Cardiac fibroblast (primary cell): ENCODE measurements at places on chromosomes 16 and 17.

DNA sequence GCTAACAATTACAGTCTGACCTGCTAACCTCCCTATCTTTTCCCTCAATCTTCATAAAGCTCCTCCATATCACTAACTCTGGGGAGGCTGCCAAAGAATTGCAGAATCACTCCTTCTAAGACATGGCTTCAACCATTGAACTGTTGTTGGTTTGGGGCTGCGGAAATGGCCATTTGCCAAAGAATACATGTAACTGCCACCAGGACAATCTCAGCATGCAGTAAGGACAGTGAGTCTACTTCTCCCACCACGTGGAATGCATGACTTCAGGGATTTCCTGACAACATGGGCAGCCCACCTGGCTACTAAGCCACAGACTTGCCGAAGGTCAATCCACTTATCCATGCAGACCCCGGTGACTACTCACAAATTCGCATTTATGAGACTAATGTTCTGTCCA is 104.3 kb upstream of the NUDT7 start:
- DNase-seq = peak; percentile 18

DNA sequence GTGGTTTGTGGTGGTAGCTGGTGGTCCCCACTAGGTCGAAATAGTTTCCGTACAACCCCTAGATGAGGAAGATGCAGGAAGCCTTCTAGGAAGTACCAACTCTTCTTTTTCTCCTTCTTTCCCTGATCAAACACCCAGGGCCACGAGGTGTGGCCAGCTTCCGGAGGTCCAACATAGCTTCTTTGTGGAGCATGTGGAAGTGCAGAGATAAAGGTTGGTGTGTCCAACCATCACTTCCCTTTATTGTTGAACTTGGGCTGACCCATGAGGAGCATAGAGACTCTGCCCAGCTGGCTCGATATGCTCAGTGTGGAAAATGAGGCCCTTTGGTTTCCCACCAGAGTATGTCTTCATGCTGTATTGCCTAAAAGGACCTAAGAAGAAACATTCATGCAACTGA is 6.3 kb upstream of the RGS9 start:
- no peak for DNase-seq

DNA sequence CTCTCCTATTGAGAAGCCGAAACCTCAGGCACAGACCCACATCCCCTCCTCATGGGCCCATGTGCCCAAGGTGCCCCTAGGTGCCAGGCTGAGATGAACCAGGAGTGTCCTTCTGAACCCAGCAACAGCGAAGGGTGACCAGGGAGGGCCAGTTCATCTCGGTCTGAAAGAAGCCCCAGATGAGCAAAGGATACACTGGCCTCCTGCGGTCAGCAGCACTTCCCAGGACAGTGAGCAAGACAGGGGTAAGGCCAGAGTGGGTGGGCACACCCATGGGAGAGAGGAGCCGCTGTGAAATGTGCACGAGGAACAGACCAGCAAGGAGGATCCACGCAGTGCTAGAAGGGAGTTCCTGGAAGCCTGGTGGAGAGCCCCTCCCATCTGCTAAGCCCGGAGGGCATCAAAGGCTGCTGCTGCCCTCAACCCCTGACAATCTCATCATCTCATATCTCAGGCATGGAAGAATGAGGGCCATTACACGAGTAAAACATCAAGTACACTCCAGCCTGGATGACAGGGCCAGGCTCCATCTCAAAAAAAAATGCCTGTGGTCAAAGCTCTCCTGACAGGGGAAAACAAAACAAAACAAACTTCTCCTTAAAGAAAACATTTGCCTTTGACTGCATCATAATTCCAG is 3.3 kb upstream of the HBZ start:
- no peak for DNase-seq

GRCh38 chr17:61467416-61468262 is 15.4 kb downstream of the TBX4 start:
- DNase-seq = peak; percentile 45

GRCh38 chr17:14296166-14296910 is 4.5 kb upstream of the HS3ST3B1 start:
- no peak for DNase-seq

DNA sequence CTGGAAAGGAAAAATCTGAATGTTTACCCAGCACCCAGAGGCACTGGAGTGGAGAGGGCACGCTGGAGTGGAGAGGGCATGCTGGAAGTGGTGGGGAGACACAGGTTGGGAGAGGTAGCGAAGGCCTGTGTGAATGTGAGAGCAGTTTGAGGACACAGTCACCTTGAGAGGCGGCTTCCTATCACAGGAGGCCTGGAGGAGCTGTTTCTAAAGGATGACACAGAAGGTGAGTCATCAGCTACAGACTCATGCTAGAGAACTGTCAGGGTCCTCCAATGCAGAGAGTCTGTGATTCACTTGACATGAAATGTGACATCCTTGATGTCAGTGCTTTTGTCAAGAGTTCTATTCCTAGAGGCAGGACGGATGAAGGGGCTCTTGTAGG is 13.8 kb downstream of the CTRL start:
- DNase-seq = peak; percentile 87

DNA sequence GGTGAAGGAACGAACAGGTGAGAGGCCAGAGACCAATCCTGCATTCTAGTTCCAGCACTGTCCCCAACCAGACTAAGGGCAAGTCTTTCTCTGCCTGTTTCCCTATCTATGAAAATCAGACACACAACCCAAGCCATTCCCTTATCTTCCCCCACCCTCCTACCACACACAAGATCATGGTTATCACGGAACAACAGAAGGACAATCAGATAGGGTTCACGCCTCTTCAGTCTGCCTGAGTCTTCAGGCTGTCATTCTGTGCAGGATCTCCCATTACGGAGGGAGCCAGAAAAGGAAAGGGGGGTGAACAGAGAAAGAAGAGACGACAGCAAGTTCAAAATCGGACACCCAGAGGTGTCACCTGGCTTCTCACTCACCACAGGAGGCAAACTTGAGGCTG is 11.1 kb downstream of the TLE7 start:
- no peak for DNase-seq

GRCh38 chr16:51630076-51630475 is 479.0 kb upstream of the SALL1 start:
- DNase-seq = no peak

DNA sequence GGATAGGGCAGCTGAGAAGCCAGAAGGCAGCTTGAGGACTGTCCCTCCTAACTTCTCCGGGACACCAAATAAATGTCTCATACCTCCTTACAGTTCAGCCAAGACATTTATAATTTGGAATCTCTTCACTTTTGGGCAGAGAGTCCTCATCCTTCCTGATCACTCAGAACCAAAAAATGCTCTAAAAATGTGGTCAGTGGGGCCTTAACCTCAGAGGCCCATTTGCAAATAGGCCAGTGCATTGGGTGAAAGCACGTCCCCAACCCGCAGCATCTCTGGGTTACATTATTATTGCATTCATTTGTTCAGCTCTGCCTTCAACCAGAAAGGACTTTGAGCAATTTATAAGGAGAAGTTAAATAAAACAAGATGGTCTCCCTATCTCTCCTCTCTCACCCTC is 112.4 kb upstream of the IRX3 start:
- DNase-seq = peak; percentile 9

- DNase-seq = no peak
Observed at GRCh38 chr17:41627316-41628072, 3.1 kb upstream of the KRT17 start.

DNA sequence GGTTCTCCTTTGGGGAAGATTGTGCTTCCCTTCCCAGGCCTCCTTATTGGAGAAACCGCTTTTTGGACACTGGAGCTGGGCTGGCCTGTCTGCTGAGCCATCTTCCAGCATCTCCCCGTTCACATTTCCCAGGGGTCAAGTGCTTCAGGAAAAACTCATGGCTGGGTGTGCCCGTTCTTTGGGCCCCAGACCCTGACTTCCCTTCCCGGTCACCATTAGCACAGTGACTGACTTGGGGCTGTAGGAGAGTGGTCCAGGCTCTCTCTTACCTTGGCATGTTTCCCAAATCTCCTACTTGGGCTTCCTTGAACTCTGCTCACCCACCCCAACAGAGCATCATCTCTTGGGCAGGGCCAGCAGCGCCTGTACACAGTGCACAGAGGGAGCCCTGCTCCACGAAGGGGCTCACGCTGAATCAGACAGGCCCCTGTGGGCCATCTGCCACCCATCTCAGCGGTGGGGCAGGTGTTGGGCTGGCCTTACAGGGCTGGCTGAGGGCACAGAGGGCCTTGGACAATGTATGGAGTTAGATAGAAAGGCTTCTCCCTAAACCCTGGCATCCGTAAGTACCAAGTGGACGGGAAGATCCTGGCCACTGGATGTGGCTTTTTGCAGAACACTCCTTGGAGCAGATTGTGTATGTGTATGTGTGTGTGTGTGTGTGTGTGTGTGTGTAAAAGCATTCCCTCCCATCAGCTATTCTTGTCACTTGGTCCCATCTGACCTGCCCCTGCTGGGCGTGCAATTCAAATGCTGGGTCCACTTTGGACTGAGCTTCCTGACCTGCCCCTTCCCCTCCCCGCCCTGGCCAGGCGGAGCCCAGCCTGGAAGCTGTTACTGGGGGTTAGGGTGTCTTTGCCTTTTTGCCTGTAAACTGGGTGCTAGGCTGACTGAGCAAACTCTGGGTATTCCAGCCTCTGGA is 24.9 kb upstream of the CDC42EP4 start:
- DNase-seq = no peak

GRCh38 chr17:14061666-14062560 is 7.4 kb upstream of the COX10 start:
- DNase-seq = peak; percentile 82

DNA sequence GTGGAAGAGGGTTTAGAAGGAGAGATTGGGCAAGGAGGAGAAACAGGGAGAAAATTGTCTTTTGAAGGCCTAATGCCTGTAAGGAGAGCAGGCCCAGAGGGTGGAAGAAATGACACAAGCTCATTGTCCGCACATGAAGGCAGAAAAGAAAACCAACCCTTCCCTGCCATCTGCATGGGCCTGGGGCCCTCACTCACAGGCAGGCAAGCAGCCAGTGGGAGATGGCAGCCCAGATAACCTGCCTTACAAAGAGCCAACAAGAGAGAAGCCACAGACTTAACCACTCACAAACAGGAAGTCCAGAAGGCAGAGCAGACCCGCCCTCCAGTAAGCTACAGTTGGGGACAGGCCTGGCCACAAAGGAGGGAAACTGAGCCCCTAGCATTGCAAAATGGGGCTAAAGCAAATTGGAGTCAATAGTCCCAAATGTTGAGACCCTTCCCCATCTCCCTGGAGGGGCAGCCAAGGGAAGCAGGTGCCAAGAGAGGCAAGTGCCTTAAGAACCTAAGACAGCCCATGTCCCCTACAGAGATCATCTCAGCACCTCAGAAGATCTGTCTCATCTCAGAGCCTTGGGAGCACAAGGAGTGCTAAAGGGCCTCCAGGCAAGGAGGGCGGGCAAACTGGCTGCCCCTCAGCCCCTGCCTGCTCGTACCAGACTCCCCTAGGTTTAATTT is 7.3 kb upstream of the TSPOAP1 start:
- no peak for DNase-seq

DNA sequence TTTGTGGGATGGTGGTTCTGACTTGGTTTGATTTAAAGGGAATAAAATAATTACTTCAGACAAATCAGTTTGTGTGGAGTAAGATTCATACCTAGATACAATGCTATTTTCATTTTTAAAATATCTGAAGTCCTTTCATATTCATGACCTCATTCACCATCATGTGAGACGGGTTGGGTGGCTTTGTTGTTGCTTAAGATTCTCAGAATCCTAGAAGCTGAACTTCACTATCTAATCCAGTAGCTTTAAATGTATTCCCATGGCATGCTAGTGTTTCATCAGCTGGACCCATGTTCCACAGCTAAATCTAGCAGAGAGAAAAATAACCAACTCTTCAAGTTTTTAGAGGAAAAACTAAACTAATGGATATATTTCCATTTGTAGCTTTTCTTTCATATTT is 2.7 kb upstream of the AMFR start:
- no peak for DNase-seq

GRCh38 chr17:34800661-34801060 is 160.6 kb downstream of the CCT6B start:
- DNase-seq = no peak

DNA sequence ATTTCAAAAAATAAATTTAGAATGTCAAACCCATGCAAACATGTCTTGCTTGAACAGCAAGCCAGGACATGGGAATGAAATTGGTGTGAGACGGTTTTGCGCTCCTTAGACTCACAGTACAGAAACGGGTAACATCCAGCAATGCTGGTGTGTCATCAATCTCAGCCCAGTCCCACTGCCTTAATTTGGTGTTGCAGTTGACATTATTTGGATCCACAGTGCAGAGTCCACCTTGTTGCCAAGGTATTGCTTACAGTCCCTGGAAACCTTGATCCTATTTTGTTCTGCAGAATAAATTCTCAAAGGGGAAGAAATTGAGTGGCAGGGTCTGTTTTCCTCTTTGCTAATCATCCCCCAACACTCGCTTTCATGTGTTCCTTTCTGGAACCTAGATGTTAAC is 311.6 kb upstream of the MON1B start:
- no peak for DNase-seq

DNA sequence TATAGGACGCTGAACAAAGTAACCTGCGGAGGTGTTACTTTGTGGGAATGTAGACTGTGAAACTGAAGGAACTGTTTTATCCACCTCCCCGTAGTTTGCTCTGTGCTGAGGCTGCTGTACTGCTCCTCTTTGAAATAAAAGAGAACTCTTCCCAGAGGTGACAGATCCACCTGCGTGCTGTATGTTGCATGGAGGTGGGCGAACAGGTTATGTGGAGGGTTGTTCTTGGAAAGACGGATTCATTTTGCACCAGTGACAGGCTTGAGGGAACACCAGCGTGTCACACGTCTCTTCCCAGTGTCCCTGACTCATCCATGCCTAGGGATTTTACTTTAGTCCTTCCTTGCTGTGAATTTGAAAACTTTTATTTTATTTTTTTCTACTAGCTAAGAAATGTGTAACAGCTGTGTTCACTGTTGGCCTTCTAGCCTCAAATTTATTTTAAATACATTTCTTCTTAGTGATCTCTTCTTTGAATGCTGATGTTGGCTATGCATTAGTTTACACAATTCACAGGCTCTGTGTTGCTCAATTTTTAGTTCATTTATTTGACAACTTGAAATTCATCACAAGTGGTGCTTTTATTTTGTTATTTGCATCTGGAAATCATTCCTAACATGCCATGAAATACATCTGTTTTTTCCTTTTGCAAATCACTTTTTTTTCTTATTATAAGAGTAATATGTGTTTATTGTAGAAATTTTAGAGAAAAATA is 512.4 kb downstream of the CDH13 start:
- DNase-seq = no peak

DNA sequence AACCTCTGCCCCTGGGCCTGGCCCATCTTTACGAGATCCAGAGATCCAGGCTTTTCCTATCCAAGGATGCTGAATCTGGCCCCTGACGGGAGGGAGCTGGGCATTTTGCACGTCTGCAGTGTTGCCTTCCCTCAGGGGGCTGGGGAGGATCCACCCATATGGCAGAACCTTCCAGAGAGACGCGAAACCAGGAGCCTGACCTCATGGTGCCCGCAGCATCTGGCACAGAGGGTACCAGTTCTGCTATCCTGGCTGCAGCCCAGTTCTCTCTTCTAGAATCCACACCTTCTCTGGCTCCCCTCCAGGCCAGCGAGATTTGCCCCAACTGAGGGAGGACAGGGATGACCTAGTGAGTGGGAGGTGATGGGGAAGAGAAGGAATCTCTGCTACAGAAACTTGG is 20.5 kb upstream of the ZNF652 start:
- no peak for DNase-seq

- no peak for DNase-seq
Observed at GRCh38 chr17:50952889-50953288, 86.7 kb upstream of the TOB1 start.
